ENCODE measurements at places on chromosomes 2 and 18. TPM values are rescaled to one million over a fixed set of nuclear protein-coding genes. Genes with fewer than 3 reads are reported as not detected.

- DNase-seq: no peak
Measured at GRCh38 chr2:168208652-168209051, 38.7 kb downstream of the STK39 start.

GRCh38 chr2:119873350-119874315, 113.9 kb downstream of the PTPN4 start:
- no peak for DNase-seq

DNA sequence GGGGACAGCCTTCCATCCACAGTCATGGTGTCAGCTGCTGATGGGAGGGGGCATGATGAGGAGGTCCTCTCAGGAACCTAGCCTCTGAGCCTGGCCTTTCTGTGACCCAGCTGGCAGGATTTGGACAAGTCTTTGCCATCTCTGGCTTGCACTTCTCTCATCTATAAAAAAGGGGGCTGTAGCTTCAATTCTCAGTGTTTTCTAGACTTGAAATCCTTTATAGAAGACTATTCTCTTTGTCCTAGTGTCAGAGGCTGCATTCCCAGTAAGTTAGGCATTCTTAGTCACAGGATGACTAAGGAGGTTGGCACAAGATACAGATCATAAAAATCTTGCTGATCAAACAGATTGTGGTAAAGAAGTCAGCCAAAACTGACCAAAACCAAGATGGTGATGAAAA, 958.5 kb downstream of the CNTNAP5 start:
- no peak for DNase-seq

GRCh38 chr2:4576075-4576474, 872.7 kb downstream of the DCDC2C start:
- no peak for DNase-seq

DNA sequence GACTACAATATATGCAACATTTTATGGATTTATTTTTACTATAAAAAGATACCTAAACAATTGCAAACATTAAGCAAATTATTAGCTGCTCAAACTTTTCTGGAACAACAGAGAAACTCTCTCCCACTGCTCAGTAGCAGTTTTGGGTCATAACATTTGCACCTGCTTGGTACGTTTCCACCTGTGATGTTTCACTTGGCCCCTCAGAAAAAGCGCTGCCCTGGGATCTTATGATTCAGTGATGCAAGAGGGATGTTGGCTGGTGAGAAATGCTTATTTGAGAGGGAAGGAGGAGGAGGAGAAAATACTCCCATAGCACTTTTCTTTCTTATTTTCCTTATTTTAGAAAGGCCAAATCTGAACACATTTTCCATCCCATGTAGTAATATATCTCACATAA, 9.2 kb downstream of the IRS1 start:
- DNase-seq: no peak

- no peak for DNase-seq
Measured at GRCh38 chr18:37836071-37836970, 270.7 kb upstream of the CELF4 start.

DNA sequence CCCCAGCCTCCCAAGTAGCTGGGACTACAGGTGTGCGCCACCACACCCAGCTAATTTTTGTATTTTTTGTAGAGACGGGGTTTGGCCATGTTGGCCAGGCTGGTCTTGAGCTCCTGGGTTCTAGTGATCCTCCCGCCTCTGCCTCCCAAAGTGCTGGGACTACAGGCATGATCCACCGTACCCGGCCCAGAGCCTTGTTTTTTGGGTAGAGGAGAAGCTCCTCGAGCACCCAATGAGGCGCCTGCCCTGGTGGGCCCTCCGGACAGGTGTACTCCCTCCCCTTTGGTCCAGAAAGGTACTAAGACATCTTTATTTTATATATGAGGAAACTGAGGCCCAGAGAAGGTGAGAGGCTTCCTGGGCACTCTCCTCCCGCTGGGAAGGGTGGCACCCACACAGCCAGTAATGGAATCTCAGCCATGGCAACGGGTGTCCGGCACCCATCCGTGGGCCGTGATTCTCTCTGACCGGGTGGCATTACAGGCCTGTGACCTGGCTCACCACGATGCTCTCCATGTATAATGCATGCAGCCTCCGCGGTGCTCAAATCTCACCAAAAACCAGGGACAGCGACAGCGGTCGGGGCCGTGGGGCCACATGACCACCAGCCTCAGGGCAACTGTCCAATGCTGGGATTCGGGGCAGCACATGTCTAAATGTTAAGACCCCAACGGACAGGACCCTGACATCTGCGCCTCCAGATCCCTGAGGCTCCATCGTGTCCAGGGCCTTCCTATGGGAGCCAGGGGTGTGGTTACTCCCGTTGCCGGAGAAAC, 16.8 kb upstream of the KLHL30 start:
- DNase-seq: no peak

DNA sequence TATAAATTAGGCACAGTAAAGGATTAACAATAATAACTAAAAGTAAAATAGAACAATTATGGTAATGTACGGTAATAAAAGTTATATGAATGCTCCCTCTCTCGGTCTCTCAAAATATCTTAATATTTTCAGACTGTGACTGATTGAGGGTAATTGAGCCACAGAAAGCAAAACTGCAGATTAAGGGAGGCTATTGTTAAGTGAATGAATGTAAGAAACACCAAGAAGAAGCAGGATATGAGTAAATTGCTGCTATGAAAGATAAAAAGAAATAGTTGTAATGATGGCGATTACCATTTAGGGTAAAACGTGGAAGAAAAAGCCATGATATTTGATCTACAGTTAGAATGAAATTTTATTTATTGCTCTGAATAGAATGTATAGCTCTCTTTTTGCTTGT, 24.1 kb downstream of the GULP1 start:
- no peak for DNase-seq

GRCh38 chr2:146661473-146662096, 1183.2 kb upstream of the ACVR2A start:
- no peak for DNase-seq

DNA sequence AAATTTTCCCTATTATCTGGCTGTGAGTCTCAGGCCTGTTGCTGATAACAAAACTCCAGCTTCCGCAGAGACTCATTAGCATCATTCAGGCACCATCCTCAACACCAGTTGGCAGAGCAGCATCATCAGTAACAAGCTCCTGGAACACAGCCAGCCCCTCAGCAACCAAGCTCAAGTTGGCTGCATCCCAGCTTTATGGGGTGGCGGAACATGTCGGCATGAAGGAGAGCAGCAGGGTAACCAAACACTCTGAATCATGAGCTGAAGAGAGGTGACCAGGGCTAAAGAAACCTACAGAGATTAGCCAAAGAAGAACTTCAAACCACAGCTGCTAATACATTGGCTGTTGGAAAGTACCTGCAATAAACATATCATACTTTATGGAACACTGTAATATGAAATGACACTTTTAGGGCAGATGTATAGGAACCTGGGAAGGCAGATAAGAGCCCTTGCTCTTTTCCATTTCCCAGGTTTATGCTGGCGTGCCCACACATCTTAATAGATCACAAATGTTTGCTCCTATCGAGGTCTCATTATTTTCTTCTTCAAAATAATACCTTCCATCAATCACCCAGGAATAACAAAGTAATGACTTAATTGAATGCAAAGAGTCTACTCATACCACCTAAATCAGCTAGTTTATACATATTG, 63.8 kb downstream of the PDE11A start:
- no peak for DNase-seq

GRCh38 chr2:74715880-74716279, 61.8 kb downstream of the SEMA4F start:
- DNase-seq: no peak

DNA sequence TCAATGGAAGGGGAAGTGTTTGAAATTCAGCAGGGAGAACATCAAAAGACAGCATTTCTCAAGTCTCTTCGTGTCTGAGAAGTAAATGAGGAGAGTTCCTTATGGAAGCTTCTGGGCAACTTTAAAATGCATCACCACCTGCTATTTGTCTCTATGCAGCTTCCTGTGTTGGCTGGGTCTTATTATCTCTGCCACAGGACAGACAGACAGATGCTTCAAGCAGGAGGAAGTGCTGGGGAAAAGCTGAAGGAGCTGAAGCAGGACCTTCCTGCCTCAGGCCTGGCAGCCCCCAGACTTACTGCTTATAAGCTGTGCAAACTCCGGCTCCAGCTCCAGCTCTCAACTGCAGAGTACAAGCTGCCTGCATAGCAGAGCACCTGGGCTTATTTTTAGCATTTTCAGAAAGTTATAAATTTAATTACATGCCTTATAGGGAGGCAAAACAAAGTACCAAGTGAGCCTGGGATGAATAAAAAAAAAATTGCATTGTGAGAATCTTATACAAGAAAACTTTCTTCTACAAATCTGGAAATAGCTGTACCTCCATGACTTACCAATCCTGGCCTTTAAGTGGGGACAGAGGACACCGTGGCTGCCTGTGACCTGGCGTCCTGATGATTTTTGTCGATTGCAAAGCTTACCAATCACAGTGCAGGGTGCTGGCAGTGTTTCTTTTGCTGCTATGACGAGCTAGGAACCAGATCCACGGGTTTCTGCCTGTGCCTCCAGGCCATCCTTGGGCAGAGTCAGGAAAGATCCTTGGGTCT, 206.3 kb downstream of the SEPTIN10 start:
- DNase-seq: no peak

- DNase-seq: no peak
Measured at GRCh38 chr2:182858671-182859070, 7.8 kb downstream of the FRZB start.

DNA sequence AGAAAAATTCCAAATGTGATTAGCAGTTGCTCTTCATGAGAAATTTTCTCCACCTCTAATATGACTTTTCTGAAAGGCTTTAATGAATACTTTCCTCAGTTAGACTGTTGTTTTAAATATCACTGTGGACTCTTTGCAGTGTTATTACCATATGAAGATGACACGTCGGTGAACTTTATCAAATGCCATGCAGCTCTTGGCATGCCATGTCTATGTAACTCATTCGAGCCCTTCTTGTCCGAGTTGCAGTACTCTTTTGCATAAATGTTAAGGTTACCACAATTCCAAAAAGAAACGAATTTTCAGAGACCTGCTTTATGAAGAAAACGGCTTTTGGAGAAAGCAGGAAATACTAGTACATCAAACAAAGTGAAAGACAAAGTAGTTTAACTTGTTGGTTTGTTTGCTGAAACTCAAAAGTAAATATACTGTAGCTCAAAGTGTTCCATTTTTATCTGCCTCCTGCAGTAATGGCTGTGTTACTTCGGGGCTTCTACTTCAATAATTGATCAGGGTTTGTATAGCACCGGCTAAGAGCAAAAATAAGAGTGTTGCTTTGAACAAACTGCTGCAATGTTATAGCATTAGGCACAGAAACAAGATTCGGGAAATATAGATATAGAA, 204.1 kb downstream of the ARHGAP15 start:
- no peak for DNase-seq

GRCh38 chr2:85318222-85319074, 9.3 kb downstream of the TGOLN2 start:
- peak; percentile 69 for DNase-seq

DNA sequence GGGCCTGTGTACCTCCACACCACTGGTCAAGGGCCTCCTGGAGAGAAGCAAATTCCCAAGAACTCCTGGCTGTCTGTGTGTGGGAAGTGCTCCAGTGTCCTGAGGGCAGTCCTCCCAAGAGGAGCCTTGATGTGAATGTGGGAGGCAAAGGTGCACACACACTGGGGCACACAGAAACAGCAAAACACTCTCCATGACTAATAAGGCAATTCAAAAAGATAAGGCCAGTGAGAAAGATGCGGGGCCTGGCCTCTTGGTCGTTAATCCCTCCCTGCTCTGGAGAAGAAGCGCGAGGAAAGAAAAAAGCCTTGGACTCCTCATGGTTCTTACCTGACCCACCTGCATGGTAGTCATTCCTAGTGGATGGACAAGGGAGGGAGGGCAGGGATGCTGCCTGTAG, 373.2 kb downstream of the SLC4A3 start:
- DNase-seq: no peak

DNA sequence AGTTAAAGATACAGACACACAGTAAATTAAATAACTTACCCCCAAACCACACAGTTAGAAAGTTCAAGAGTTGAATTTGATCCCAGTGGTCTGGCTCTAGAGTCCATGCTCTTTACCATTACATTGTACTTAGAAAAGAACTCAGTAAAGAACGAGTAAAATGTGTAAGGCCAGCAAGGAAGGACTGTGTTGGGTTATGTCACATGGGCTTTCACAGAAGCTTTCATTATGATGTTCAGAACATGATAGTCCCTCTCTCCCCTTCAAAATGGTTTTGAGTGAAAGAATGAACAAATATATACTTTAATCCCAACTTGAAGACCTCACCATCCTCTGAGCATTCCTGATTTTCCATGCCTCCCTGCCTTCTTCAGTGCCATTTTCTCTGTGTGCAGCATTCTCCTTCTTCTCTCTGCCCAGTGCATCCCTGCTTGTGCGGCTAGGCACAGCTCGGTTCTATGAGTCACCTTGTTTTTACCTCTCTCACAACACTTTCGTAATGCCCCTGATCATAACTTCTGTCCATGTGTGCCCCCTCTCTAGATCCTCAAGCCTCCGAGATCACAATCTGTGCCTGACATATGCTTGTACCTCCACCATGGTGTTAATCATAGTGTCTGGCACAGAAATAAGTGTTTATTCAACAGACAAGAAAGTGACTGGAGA, 22.0 kb downstream of the RASGRP3 start:
- DNase-seq: no peak

GRCh38 chr2:155689791-155690190, 642.7 kb downstream of the NR4A2 start:
- no peak for DNase-seq

DNA sequence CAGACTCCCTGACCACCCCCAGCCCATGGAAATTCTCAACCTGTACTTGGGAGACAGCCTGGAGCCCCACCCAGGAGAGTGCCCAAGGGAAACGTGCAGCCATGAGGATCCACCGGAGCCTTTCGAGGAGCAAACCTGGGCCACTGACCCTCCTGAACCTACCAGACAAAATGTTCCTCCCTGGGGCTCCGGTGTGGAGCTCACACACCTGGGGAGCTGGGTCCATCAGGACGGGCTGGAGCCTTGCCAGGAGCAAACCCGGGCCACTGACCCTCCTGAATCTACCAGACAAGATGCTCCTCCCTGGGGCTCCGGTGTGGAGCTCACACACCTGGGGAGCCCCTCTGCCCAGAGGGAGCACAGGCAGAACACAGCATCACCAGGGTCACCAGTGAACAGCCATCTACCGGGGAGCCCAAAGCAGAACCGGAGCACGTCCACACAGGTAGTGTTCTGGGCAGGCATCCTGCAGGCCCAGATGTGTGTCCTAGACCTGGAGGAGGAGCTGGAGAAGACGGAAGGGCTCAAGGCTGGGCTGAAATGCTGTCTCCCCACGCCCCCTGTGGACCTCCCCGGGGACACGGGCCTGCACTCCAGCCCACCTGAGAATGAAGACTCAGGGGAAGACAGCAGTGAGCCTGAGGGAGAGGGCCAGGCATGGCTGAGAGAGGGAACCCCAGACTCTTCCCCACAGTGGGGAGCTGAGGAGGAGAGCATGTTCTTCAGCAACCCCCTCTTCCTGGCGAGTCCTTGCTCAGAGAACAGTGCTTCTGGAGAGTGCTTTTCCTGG, 8.9 kb downstream of the PSD4 start:
- DNase-seq: no peak

- DNase-seq: no peak
Measured at GRCh38 chr2:158174495-158174894, 72.8 kb downstream of the UPP2 start.

- peak; percentile 26 for DNase-seq
Measured at GRCh38 chr2:8119782-8120505, 561.9 kb upstream of the ID2 start.

GRCh38 chr2:58047373-58047935, 848 bp downstream of the VRK2 start:
- DNase-seq: no peak

ZNF532 gene
- total RNA-seq: 76.3 TPM

DSG1 gene
- total RNA-seq: not detected

ALK gene
- total RNA-seq: 0.13 TPM

FAHD2A gene
- 24.9 TPM for total RNA-seq

FAM228A gene
- 0.76 TPM for total RNA-seq

CCNT2 gene
- total RNA-seq: 42.1 TPM

CDH2 gene
- 29.6 TPM for total RNA-seq

MYOM1 gene
- total RNA-seq: 6.8 TPM
